Activated T-helper 1 cell treated with anti-CD3 and anti-CD28 coated beads, Interleukin-12 subunit alpha, Interleukin-12 subunit beta, Interleukin-2, Interleukin-4 antibody, amounts not matched to agents 30 ng/mL and 10 ng/mL and 1 ng/mL, durations not matched to agents 14 hours and 24 hours and 36 hours (primary cell): ENCODE measurements at places on chromosomes 3 and 15. TPM values are rescaled to one million over a fixed set of nuclear protein-coding genes. Genes with fewer than 3 reads are reported as not detected.

CHRNA5 gene
- total RNA-seq, result 6.4 and 10.3 TPM in 2 replicates

ZNF662 gene
- total RNA-seq, result 0.23 and 0.47 TPM in 2 replicates

PTH1R gene
- total RNA-seq, result not detected in 2 replicates

DNA sequence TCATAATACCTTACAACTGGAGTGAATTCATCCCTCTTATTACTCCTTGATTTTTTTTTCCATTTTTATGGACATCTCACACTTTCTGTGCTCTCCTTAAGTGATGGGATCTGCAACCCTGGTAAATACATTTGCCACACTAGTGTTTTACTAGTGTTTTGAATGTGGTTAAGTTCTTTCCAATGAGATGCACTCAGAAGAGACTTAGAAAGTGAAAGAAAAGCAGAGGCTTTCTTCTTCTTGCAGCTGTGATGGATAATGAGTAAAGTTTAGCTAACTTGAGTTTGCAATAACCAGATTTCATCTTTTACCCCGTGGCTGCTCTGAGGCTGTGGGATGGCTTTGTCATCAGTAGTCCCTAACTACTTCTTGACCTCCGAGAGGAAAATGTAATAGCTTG lies 1248.4 kb downstream of the NSUN3 start:
- DNase-seq, result no peak

GRCh38 chr3:37601832-37602231 lies 259.8 kb upstream of the CTDSPL start:
- no peak for DNase-seq

DNA sequence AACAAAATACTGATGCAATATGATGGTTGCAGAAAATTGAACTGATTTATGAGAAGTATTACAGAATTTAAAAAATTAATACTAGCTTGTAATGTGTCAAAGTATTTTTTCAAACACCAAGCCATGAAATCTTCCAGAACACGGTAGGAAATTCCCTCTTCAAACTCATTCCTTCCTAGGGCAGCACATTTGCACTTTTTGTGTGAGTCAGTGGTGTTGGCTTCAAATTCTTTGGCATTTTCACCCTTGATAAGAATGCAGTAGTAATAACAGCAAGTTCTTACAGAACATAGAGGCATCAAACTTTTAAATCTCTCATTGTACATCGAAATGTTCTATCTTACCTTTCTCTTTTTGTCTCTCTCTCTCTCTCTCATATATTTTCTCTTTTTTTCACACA lies 191.8 kb downstream of the CGGBP1 start:
- DNase-seq, result no peak

DNA sequence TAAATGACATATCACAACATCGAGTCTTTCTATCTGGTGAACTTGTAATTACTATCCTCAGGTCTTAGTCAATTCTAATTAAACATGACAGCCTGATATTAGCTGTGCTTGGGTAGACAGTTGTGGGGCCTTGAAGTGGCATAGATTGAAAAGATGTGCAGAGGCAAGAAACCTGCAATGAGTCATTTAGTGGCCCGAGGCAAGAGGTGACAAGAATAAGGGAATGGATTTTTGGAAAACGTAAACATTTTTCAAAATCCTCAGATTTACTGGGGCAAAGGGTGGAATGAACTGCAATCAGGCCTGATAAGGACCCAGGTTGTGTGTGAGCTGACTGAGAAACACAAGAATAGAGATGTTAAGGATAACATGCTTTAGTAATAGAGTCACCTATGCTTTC lies 29.5 kb upstream of the ULK4 start:
- no peak for DNase-seq

GRCh38 chr3:150145659-150146058 lies 175.0 kb upstream of the PFN2 start:
- DNase-seq, result no peak

DNA sequence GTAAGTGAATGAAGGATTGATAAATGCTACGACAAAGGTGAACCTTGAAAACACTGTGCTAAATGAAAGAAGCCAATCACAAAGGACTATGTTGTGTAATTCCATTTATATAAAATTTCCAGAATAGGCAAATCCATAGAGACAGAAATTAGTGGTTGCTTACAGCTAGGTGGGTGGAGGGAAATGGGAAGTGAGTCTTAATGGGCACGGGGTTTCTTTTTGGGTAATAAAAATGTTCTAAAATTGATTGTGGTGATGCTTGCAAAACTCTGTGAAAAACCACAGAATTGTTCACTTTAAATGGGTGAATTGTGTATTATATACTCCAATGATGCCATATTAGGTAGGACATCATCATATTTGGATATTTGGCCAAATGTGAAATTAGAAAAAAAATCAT lies 20.9 kb upstream of the TEX9 start:
- no peak for DNase-seq
